Heart right ventricle (tissue), 16 donors: ENCODE measurements at places on chromosomes 5 and 9. TPM values are rescaled to one million over a fixed set of nuclear protein-coding genes. Genes with fewer than 3 reads are reported as not detected.

The SPINK4 gene
- total RNA-seq, result not detected

The FUBP3 gene
- 20.5 TPM for total RNA-seq

The SEMA5A gene
- 48.2 TPM for total RNA-seq

The NAIF1 gene
- total RNA-seq, result 6.7 TPM

The LURAP1L gene
- 1.4 TPM for total RNA-seq

GRCh38 chr5:153187503-153187902 is 303.0 kb upstream of the GRIA1 start:
- no peak overlapping the region for H3K27ac ChIP-seq
- no peak for DNase-seq
- no peaks in the 10 kb centered on the region for H3K27me3 ChIP-seq

DNA sequence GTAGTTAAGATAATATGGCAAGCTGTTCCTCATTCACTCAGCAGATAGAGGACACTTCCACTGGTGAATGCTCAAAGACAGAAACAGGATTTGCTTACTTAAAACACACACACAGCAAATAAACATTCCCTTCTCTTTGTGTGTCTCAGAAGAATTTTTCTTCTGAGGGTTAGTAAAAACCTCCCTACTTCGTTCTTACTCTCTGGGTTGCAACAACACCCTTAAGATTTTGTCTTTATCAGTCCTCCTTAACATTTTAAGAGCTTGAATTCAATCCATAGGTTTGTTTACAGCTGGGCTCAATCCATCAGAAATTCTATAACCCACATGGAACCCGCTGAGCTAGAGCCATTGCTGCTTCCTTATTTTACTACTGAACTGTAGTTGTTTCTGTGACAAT is 237.4 kb upstream of the PIK3R1 start:
- H3K27me3 ChIP-seq, result no peaks in the 10 kb centered on the region
- no peak overlapping the region for H3K27ac ChIP-seq
- no peak overlapping the region for H3K4me3 ChIP-seq
- no peak for DNase-seq
- no peaks in the 10 kb centered on the region for H3K36me3 ChIP-seq

- DNase-seq, result no peak
- no peaks in the 10 kb centered on the region for H3K27me3 ChIP-seq
- H3K4me3 ChIP-seq, result no peak overlapping the region
- no peak overlapping the region for H3K27ac ChIP-seq
- H3K36me3 ChIP-seq, result no peaks in the 10 kb centered on the region
Measured at GRCh38 chr9:81536242-81537025, 152.9 kb downstream of the TLE1 start.

DNA sequence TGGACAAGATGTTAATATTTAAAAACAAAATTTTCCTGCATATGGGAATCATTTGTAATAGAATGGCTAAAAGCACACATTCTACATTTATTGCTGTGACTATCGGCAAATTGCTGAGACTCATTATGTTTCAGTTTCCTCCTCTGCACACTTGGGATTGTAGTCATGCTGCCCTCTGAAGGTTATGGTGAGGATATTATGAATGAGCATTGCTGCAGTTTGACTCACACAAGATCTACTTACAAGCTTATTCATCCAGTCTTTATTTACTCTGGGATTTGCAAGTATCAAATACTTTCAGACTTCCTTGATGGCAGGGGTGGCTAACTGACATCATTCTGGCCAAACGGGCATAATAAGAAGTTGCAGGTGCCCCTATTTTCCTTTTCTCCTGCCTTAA is 9.5 kb upstream of the NFIL3 start:
- DNase-seq, result no peak
- no peaks in the 10 kb centered on the region for H3K36me3 ChIP-seq
- no peak overlapping the region for H3K27ac ChIP-seq

DNA sequence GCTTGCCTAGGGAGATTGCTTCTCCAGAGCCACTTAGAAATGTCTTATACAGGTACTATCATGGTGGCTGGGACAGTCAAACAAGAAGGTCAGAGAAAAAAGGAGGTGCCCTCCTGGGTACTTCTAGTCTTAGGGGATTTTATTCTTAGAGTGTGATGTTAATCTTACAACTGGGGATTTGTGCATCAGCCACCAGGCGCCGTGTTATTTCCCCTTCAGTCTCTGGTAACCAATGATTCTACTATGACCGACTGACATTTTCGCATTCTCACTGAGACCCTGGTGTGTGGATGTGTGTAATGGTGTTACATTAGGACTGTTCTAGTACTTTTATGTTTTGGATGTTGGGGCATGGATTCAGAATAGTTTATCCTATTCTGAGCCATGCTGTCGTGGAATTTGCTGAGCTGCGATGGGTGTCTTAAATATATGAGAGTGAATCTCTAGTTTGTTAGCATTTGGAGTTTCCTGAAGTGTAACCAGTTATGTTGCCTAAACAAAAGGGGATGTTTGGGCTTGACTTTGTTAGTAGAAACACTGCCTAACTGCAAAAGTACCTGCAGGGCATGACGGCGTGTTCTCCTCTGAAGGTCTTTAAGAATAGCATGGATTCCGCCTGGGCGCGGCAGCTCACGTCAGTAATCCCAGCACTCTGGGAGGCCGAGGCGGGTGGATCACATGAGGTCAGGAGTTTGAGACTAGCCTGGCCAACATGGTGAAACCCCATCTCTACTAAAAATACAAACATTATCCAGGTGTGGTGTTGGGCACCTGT is 175.2 kb upstream of the DAP start:
- H3K27ac ChIP-seq, result no peak overlapping the region
- H3K36me3 ChIP-seq, result no peaks in the 10 kb centered on the region
- H3K4me3 ChIP-seq, result no peak overlapping the region

GRCh38 chr5:17816505-17816904 is 182.2 kb downstream of the TAF11L14 start:
- H3K4me1 ChIP-seq, result no peaks in the 10 kb centered on the region
- H3K27ac ChIP-seq, result no peak overlapping the region
- no peak overlapping the region for H3K4me3 ChIP-seq
- no peaks in the 10 kb centered on the region for H3K27me3 ChIP-seq

GRCh38 chr5:71783891-71784290 is 64.8 kb downstream of the CARTPT start:
- DNase-seq, result no peak
- H3K36me3 ChIP-seq, result no peaks in the 10 kb centered on the region
- H3K4me3 ChIP-seq, result no peak overlapping the region
- no peaks in the 10 kb centered on the region for H3K27me3 ChIP-seq

GRCh38 chr5:57470339-57470738 is 12.3 kb downstream of the ACTBL2 start:
- H3K27me3 ChIP-seq, result no peaks in the 10 kb centered on the region
- no peak overlapping the region for H3K27ac ChIP-seq
- DNase-seq, result no peak
- no peaks in the 10 kb centered on the region for H3K4me1 ChIP-seq

GRCh38 chr9:100294341-100294740 is 58.4 kb downstream of the TEX10 start:
- no peaks in the 10 kb centered on the region for H3K4me1 ChIP-seq
- H3K27me3 ChIP-seq, result no peaks in the 10 kb centered on the region
- peaks cover 100% of the 10 kb centered on the region for H3K36me3 ChIP-seq

DNA sequence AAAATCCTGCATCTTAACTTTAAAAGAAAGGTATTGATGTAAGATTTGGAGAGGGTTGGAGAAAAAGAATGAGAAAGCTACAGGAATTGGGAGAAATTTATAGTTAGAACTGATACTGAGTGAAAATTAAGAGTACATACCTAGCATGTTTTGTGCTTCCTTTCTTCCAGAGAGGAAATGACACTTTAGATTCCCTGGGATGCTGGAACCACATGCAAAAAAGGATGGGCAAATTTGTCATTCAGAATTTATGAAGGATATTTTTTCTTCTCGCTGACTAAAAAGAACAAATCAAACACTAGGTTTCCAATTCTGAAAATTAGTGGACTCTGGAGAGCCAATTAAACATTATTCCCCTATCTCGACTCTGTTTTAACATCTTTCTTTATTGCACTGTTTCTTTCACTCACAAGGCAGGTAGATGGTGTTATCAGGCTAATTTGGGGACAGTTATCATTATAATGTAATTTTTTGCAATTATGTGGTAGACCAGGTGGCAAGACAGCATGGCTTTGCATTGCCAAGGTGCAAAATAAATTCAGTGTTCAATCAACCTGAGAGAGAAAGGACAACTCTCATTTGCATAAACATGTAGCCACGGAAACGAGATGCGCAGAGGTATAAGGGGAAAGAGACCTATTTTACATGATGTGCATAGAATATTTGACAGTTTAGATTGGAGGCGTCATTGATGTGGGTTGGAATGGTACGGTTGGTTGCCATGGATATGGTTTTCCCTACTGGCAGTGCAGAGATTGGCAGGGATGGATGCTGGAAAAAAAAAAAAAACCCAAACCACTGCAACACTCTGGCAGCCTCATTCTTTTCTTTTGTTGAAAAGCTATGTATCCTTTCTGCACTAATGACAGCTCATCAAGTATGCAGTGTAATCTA is 320.4 kb upstream of the CCNH start:
- no peak overlapping the region for H3K27ac ChIP-seq
- H3K27me3 ChIP-seq, result no peaks in the 10 kb centered on the region
- H3K36me3 ChIP-seq, result no peaks in the 10 kb centered on the region
- no peak for DNase-seq
- no peaks in the 10 kb centered on the region for H3K4me1 ChIP-seq

- DNase-seq, result no peak
- H3K27me3 ChIP-seq, result no peaks in the 10 kb centered on the region
- H3K27ac ChIP-seq, result no peak overlapping the region
- peaks cover 18% of the 10 kb centered on the region for H3K36me3 ChIP-seq
- H3K4me3 ChIP-seq, result no peak overlapping the region
Measured at GRCh38 chr9:33476503-33476902, 2.8 kb upstream of the NOL6 start.
